ENCODE measurements at places on chromosomes 4 and X.
A peak's percentile ranks its signal among the peaks of the same experiment; 100 is the strongest.

- DNase-seq: no peak
Observed at GRCh38 chrX:82711457-82711856, 796.6 kb upstream of the POU3F4 start.

DNA sequence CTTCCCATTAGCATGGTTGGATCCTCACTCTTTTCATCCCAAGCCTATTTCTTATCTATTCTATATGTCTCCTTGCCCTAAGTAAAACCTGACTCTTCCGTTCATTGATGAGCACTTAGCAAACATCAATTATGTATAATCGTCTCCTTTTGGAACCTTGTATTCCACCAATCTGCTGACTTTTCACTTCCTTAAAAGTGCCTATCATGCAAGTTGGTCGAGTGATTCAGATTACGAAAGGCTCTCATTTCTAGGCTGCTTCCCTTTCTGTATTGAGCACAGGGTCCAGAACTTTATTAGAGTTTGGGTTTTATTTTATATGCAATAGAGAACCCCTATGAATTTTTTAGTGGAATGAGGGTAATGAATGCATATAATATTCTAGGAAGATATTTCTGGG, 27.1 kb upstream of the ALB start:
- DNase-seq: no peak

- DNase-seq: no peak
Observed at GRCh38 chr4:77187322-77187721, 30.3 kb downstream of the CCNG2 start.

DNA sequence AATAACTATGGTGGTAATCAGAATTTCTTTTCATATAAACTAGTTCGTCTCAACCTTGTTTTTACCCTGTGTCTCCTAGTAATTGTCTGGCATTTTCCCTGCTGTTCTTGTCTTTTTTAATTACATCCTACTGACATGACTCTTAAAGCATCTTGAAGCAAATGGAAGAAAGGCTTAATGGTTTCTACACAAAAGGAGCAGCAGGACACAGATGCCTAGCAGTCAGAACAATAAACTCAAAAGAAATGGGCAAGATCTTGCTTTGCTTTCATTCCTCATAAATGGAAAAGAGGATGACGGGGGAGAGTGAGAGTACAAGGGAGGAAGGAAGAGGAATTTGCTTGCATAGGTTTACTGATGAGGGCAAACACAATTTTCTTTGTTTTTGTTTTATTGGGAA, 293.2 kb upstream of the EMCN start:
- DNase-seq: no peak

- peak; percentile 62 for DNase-seq
Observed at GRCh38 chr4:139556724-139557555, 921 bp upstream of the SETD7 start.

DNA sequence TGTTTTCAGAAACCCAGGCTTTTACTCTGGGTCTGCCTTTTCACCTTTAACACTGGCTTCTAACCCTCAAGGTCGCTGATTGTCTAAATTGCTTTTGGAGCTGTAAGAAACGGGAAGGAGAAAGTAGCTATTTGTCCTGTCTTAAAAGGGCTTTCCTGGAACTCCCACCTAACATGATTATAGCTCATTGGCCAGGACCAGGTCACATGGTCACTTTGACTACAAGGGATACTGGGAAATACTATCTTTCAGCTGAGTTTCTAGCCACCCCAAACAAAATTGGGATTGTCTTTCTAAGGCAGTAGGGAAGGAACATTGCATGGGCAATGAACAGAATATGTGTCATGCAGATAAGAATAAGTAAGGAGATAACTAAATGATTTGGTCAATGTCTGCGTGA, 106.7 kb upstream of the ARHGAP24 start:
- DNase-seq: no peak

GRCh38 chr4:44149282-44149681, 299.3 kb downstream of the KCTD8 start:
- no peak for DNase-seq

DNA sequence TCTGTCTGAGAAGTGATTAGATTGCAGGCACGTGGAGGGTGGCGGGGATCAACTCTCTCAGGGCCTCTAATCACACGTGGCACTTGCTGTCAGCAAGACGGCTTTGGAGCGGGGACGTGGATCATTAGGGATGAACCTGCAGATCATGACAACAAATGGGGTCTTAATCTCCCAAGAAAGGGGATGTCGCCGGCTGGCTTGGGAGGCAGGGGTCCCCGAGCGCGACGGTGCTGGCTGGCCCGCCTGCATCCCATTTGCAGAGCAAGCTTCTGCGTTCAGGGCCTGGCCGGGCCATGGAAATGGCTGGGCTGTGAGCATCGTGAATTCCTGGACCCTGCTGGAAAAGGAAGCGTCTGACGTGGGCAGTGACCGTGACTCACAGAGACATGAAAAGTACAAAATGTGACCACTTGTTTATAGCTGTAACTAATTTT, 85.1 kb upstream of the SHOX start:
- DNase-seq: no peak

DNA sequence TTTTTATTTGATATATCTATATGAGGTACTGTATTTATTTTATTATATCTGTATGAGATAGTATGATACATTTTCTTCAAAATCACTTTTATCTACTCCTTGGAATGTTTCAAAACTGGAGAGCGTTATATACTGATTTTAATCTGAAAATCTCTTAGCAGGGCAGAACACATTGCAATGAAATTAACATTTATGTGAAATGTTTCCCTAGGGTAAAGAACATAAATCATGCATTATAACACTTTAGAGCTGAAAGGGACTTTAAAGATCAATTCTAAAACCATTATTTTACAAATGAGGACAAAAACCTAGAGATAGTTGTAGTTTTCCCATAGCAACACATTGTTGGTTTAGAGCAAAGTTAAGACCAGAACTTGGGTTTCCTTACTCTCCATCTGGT, 153.7 kb downstream of the ATOH1 start:
- no peak for DNase-seq

- no peak for DNase-seq
Observed at GRCh38 chr4:113741956-113742355, 19.6 kb downstream of the CAMK2D start.

- DNase-seq: no peak
Observed at GRCh38 chrX:98459669-98460068, 1576.0 kb downstream of the RPA4 start.

- no peak for DNase-seq
Observed at GRCh38 chr4:46648088-46648744, 258.3 kb upstream of the GABRA2 start.

GRCh38 chr4:26116057-26116456, 202.0 kb downstream of the SMIM20 start:
- DNase-seq: no peak

GRCh38 chr4:53902786-53903185, 161.6 kb downstream of the CHIC2 start:
- DNase-seq: no peak

DNA sequence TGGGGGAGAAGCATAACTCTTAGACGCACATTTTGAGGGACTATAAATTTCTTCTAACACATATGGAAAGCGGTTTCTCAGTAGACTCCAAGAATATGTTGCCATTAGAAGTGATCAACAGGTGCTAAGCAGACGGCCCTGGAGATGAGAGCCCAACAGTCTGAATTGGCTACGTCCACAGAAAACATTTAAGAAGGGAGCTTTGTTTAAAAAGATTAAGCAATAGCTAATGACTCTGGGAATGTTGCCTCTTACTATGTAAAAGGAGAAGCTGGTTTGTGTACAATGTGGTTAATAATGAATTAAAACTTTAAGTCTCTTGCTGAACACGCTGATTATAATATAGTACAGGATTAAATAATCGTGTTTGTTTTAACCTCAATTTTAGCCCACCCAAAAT, 399.5 kb downstream of the SMARCA1 start:
- DNase-seq: no peak

- DNase-seq: no peak
Observed at GRCh38 chr4:82851885-82852750, 38.8 kb downstream of the SEC31A start.

DNA sequence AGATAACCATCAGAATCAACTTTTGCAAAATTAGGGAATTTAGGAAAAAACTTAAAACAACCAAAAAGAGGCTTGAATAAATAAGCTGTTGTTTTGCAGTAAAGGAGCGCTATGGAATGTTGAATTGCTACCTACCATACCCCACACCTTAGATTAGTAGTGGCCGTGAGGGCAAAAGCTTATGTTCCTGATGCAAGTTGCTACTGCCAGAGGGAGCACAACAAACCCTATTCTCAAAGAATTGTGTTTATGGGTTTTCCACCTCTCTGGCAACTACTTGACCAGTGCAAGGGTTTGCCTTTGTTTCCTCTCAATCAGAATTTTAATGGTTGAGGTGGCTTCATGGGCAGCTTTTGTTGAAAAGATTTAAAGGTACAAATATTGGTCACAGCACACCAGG, 268.1 kb downstream of the LAS1L start:
- no peak for DNase-seq

- DNase-seq: no peak
Observed at GRCh38 chr4:38948551-38948950, 80.9 kb downstream of the FAM114A1 start.

All from stimulated activated CD4-positive, alpha-beta T cell treated with anti-CD3 and anti-CD28 coated beads, Interleukin-2, amount 100 ng/mL, for 24 hours (primary cell).